ENCODE measurements at places on chromosomes 3 and 15.

DNA sequence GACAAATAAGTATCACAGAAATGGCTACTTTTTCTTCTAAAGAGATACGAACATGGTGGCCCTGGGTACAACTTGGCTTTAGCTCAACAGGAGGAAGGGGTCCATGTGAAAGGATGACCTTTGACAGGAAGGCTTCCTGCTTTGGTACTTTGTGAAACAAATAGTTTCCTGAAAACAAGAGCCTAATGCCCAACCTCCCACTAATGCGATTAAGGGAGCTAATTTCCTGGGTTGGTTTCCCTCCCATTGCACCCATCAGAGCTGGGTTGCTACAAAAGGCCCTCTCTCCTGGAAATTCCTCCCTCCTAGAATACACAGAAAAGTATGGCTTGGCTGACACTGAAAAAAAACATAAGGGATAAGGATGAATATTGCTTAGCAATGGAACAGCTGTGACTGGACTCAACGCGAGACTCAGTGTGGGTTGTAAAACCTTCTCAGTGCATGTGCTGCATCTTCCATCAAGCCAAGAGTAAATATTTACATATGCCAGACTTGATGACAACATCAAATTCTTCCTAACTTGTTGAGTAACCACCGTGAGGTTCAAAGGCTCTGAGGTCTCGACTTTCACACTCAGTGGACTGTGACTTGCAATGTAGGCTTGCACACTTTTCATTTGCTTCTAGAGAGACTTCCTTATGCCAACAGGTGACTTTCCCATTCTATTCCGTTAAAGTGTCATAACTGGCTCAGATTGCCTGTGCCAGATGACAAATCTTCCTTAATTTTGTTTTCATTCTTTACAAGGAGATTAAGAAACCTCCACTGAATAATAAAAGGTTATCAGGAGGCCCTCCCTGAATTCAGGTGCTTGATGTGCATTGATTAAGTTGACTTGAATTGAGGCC lies 60.1 kb downstream of the ADAMTS9 start:
- no peak for DNase-seq

DNA sequence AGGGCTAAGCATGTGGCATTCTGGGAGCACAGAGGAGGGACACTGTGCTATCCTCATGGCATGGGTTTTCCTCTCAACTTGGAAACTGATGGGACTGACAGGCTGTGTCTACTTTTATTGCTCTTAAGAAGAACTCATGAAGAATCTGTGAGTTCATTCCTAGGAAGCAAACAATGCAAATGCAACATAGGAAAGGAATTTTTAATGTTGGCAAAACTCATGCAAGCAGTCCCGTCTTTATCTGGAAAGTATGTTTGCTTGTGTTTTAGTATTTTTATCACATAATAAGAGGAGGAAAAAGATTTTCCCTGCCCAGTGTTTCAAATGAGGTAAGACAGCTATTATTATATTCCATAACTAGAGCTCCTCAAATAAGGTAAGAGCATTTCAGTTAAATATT lies 89.7 kb downstream of the TRIM42 start:
- DNase-seq = no peak

DNA sequence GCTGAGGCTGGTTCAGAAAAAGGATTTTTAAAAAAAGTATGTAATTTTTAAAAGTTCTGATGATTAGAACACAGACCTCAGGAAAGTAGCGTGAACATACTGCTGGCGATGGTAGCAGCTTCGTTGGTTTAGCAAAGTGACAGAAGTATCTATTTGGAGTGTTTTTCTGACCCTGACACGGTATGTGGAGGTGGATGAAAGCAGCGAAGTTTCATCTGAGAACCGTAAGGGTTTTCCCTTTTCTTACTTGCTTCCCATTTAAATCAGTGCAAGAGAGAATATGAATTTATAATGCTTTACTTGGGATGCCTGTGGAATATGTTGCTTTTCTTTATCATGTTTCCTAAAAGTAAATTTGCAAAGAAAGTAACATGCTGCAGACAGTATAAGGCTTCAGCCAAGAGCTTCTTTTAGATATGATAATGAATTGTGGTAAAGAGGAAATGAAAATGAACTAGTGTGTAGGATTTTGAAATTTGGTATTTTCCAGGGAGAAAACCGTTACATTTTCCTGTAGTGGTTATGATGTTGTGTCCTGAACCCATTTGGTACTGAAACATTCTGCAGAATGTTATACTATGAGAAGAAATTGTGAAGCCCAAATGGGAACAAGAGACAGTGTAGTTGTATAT lies 3.9 kb downstream of the CHST2 start:
- no peak for DNase-seq

DNA sequence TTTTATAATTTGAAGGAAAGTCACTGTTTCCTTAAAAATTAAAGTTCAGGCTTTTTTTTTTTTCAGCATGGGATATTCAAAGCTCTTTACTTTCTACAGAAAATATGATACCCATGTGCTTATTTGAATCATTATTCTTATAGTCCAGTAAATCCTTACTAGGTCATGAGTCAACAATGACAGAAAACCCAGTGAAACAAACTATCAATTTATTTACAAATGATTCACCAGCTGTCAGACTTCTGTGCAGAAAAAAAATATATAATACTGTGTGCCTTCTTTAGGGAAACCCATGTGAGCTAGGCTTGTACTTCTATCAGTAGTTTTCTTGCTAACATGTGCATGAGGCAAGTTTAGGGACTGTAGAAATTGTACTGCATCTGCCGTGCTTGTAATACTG lies 1.2 kb downstream of the ACP3 start:
- no peak for DNase-seq

GRCh38 chr3:125166599-125167136 lies 45.9 kb downstream of the SLC12A8 start:
- no peak for DNase-seq

- DNase-seq = no peak
Observed at GRCh38 chr3:71710906-71711494, 14.2 kb downstream of the EIF4E3 start.

- no peak for DNase-seq
Observed at GRCh38 chr3:1092061-1092460, 763 bp upstream of the CNTN6 start.
